Right ventricle myocardium inferior (tissue), 1 donor: ENCODE measurements at places on chromosomes 7 and 10. TPM values are rescaled to one million over a fixed set of nuclear protein-coding genes. Genes with fewer than 3 reads are reported as not detected.

Gene FBXO24
- 0.41 TPM for total RNA-seq

Gene GNG11
- 21.6 TPM for total RNA-seq

Gene BUD31
- total RNA-seq: 38.1 TPM

Gene LRRD1
- total RNA-seq: not detected

Gene CAV1
- total RNA-seq: 387 TPM

Gene TEX47
- total RNA-seq: not detected

Gene USP6NL
- total RNA-seq: 6.4 TPM

Gene RBAK
- 7.3 TPM for total RNA-seq

Gene DNAJC12
- 7.1 TPM for total RNA-seq

Gene FAM221A
- total RNA-seq: 2.6 TPM

Gene DGKI
- total RNA-seq: 1.4 TPM

Gene LRRC17
- total RNA-seq: 2.1 TPM

Gene PITX3
- 1.8 TPM for total RNA-seq

Gene AKR1C3
- total RNA-seq: 40.5 TPM

Gene CYP2W1
- not detected for total RNA-seq

Gene FZD8
- total RNA-seq: 9.0 TPM

Gene LBX1
- not detected for total RNA-seq

Gene SPDYE9
- not detected for total RNA-seq
